ENCODE measurements at places on chromosomes 4 and X.

DNA sequence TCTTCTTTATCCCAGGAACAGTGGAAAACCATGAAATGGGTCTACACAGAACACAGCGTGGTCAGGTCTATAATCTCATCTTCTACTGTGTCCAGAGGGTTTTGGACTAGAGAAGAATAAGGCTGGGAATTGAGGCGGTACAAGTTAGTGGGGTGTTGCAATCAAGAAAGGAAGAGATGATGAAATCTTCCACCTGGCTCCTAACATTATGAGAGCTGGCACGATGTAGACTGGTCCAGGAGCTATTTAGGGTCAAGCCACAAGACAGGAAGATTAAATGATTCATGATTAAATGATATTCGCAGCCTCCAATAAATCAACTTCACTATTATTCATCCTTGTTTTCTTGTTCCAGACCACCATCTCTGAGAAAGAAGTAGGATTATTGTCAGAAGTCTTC, 88.0 kb downstream of the ARSF start:
- no peak for DNase-seq

- DNase-seq: no peak
Observed at GRCh38 chrX:9420275-9421265, 44.3 kb upstream of the TBL1X start.

DNA sequence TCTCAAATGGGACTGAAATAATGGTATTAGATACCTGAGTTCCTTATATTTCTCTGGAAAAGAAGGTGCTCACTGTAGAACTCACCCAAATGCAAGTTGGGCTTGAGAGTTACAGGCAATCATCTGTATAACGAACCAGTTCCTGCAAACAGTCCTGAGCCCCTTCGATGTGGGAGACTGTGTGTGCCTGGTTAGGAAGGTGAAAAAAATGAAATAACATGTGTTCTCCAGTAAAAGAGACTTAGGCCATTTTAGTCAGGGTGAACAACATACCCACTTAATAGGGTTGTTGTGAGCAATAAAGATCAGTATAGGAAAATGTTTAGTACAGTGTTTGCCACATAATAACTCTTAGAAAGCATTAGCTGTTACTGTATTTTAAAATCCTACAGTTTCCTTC, 23.4 kb downstream of the STIM2 start:
- DNase-seq: no peak

- DNase-seq: peak; percentile 47
Observed at GRCh38 chr4:14871676-14872430, 130.4 kb upstream of the CPEB2 start.

GRCh38 chr4:2651546-2651945, 104.6 kb downstream of the TNIP2 start:
- no peak for DNase-seq

DNA sequence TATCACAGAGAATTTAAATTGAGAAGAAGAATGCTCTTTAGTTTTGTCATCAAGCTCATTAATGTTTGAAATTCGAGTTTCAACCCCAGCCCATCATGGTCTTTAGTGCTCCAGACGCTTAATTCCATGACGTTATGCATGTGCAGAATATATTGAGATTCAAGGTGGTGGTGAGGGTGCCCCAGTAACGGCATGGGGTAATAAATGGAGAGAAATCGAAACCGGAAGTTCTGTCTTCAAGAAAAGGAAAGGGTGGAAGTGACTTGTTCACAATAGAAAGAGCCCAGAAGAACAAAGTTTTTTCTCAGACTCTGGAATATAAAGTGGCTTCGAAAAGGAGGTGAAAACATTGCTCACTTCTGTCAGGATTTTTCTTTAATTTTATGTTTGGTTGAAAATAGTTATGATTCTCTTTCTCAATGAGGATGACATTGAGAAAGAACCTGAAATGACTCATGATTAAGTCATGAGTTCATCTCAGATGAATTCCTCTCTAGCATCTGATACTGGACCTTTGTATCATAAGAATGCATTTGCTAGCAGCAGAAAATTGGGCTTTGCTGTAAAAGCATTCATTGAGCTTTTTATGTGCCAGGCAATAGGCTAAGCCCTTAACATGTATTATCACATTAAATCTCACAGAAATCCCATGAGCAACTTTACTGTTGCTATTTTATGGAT, 779 bp upstream of the DDX60L start:
- no peak for DNase-seq

DNA sequence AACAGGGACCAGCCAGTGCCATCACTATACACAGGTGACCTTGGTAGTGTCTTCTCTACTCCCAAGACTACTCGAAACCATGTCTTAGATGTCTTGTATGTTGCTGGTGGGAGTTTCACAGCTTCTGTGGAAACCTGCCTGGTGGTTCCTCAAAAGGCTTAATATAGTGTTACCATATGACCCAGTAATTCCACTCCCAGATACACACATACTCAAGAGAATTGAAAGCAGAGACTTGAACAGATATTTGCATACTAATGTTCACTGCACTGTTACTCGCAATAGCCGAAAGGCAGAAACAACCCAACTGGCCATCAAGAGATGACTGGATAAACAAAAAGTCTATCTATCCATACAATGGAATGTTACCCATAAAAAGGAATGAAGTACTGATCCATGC, 3.1 kb downstream of the TFDP3 start:
- no peak for DNase-seq

DNA sequence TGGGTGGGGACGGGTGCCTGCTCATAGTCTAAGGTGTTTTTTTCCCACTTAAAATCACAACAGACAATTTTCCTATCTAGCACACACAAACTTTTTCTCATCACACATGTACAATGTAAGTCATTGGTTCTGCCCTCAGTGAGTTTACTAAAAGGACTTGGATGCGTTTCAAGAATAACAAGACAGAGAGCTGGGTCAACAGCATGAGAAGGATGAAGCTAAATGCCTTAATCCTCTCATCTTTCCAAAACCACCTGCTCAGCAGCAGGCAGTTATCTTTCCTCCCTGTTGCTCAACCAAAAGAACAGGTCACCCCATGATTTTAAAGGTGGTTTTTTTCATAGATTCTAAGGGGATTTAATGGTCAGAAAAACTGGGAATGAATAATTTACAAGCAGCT, 40.1 kb downstream of the OFD1 start:
- no peak for DNase-seq

DNA sequence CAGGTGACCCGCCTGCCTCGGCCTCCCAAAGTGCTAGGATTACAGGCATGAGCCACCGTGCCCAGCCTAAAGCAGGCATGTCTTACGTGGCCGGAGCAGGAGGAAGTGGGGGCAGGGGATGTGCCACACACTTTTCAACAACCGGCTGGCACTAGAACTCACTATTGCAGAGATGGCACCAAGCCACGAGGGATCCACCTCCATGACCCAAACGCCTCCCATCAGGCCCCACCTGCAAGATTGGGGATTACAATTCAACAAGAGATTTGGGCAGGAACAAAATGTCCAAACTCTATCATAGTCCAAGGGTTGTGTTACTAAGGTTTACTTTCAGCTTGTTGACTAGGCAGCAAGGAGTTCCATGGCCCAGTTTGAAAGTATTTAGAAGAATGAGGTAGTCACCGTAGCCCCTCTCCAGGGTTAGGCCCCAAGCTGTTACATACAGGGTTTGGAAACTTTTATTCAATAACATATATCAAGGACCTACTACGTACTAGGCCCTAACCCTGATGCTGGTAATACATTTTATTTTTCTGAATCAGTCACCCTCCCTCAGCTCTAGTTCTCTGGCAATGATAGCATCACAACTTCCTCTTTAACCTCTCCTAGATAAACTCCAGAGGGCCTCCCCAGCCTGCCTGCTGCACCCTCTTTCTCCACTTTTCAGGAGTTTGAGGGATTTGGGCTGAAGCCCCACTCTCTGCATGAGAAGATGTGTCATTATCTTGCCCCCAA, 18.0 kb upstream of the TBC1D14 start:
- no peak for DNase-seq

GRCh38 chr4:89723096-89723495, 113.9 kb downstream of the SNCA start:
- DNase-seq: no peak

- DNase-seq: no peak
Observed at GRCh38 chrX:11757397-11757718, 679 bp upstream of the MSL3 start.

DNA sequence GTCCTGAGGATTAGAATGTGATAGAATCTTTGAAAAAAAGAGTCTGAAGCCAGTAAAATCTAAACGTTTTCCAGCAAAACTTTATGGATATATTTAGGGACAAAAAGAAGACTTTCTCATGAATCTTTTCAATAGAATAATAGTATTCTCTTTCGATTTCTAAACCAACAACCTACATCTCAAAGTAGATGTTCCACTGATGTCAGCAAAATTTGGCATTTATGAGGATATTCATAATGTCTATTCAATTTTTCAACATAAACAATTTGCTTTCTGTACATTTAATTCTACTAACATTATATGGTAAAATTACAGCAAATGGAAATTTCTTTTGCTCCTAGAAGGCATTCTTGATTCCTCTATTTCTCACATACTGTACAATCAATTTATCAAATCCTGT, 886.5 kb downstream of the CENPC start:
- DNase-seq: no peak

GRCh38 chr4:22551550-22551949, 35.7 kb upstream of the ADGRA3 start:
- DNase-seq: no peak

DNA sequence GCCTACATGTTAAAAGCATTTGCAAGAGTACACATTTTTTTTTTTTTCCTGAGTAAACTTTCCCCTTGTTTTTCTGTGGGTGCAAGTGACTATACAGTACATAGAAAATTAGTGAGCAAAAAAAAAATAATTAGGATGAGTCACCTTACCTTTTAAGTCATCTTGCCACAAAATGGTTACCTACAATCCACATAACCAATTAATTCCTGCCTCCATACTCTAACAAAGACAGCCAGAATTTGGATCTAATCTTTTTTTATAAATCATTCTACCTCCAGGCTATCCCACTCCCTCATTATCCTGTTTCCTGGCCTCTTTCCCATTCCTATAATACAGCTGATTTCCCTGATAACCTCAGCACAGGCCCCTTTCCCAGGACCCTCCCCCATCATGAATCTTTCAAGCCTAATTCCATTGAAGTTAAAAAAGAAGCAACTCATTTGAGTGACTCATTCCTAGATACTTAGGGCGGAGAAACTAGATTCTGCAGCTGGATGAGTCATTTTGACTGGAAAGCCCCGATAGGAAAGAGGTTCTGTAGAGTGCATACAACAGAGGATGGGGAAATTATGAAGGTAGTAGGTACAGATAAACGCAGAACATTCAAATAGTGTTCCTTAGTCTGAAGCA, 128.2 kb downstream of the C4orf51 start:
- DNase-seq: peak; percentile 53

Data from SK-N-DZ (cell line).